ENCODE measurements at places on chromosomes 2 and 18.

DNA sequence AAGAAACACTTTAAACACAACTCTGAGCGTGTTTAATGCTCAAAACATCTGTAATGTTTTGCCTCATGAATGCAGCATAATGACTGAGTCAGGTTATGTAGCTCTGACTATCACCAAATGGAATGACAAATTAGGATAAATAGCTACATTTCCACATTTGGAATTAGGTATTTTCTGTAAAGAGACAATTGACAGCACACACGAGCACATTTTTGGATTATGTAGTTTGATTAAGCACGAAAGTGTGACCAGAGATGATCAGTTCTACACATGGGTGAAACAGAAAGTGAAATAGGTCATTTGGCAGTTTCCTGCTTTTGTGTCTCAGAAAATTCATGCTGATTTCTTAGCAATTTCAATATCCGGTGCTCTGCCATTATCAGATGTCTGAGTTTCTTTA lies 29.0 kb downstream of the LPIN1 start:
- DNase-seq = peak; percentile 70

- no peak for DNase-seq
Observed at GRCh38 chr2:42031281-42032223, 16.3 kb upstream of the PKDCC start.

DNA sequence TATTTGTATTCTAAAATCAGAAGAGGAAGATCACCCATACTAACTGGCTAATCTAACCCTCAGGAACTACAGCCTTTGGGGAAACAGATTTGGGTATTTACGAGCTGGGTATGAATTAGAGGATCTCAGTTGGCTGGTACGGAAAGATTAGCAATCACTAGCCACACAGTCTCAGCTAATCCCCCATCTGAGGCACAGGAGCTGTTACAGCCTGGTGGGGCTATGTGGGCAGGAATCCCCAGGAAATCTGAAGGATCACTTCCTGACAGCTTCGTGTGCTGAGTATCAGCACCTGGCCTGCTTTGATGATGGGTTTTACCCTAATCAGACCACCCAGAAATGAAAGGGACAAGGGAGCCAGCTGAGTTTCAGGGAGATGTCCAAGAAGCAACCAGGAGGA lies 206.3 kb downstream of the AFF3 start:
- no peak for DNase-seq

- peak; percentile 33 for DNase-seq
Observed at GRCh38 chr2:157150747-157151146, 106.8 kb upstream of the GALNT5 start.

- no peak for DNase-seq
Observed at GRCh38 chr2:121429119-121429903, 101.4 kb upstream of the RNU4ATAC start.

DNA sequence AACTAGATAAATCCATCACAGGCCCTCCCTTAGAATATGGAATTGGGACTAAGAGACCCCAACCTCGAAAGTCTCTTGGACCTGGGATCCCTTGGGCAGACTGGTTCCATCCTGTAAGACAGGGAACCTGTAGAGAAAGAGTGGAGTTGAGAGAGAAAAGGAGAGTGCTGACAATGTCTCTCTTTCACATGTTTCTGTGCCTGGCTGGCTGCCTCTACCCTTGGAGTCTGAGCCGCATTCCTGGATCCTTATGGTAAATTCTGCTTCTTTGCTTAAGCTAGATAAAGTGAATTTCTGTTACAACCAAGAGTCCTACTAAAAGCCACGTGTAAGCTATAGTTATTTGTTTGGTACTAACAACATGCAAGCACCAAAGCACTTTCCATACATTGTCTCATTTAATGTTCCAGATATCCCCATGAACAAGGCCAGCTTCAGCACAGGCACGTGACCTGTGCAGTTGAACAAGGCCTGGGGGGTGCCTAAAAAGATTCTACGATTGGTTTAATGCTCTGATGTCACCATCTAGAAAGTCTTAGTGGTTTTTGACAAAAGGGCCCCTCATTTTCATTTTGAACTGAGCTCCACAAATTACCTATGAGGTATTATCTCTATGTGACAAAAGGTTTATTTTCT lies 2.1 kb upstream of the PUM2 start:
- DNase-seq = no peak

DNA sequence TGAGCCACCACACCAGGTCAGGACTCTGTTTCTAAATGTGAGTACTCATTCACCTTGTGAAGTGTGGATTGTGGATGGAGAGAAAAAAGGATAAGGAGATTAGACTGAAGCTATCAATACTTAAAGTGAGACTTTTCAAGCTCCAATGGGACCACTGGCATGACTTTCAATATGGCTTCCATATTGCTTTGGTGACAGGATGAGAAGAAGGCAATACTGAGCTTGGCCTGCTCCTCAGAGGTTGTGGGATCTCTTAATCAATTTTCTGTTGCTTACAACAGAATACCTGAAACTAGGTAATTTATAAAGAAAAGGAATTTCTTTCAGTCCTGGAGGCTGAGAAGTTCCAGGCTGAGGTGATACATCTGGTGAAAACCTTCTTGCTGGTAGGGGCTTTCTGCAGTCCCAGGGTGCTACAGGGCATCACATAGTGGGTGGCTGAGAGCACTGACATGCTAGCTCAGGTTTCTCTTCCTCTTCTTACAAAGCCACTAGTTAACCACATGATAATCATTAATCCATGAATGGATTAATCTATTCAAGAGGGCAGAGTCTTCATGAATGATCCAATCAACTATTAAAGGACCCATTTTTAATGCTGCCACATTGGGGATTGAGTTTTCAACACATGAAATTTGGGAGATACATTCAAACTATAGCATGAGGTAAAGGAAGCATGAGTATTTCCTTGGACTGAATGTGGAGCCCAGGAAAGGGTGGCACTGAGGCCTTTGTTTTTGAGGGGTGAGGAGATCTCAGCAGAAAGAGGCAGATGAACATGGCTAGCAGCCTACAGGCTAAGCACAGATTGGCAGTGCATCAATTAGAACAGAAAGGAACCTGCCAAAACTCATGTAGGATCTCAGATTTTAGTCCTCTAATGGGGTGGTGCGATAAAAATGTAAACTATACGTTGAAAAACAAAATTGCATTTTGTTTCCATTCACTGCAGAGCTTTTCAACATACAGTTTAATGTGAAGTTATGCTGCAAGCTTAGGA lies 274.5 kb downstream of the PIK3C3 start:
- DNase-seq = peak; percentile 2

DNA sequence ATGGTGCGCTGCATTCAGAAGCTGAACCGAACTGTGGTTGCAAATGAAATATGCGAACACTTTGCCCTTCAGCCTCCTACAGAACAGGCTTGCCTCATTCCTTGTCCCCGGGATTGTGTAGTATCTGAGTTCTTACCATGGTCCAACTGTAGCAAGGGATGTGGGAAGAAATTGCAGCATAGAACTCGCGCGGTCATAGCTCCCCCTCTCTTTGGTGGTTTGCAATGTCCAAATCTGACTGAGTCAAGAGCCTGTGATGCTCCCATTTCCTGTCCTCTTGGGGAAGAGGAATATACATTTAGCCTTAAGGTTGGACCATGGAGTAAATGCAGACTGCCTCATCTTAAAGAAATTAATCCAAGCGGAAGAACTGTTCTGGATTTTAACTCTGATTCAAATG lies 291.4 kb downstream of the THSD7B start:
- DNase-seq = no peak

DNA sequence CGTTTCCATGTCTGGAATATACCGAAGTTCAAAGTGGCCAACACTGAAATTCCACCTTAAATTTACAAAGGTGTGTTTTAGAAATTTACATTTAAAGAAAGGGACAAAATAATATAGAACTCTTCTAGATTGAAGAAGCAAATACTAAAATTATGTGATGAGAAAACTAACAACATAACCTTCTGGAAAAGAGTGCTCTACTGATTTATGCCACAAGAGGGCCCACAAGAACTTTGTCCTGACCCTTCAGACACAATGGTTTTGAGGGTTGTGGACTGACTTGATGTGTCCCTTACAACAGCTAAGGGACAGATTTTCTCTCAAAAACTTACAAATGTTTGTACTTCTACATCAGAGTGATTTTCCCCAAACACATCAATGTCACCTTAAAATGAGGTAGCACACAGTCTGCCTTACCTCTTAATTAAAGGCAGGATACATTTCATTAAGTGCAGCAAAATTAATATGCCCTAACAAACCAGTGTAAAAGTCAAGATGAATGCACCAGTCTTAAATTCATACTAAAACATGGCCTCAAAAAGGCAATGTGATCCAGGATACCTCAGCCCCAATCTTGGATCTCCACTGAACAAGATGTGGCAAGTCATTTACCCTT lies 36.2 kb downstream of the EIF2AK3 start:
- DNase-seq = peak; percentile 34

DNA sequence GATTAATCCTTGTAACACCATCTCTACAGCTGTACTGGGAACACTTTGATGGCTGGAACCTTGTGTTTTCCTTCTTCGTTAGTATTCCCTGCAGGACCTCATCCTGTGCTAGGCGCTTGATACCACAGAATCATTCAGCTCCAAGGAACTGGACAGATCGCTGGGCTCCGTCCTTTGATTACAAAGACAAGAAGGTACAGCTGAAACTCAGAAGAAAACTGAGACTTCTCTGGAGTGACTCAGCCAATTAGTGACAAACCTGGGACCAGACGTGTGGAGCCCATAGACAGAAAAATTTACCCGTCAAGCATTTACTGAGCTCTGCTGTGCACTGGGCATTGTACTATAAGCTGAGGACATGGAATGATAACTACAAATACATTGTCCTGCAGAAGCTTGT lies 67.3 kb downstream of the NCKAP5 start:
- no peak for DNase-seq

- DNase-seq = no peak
Observed at GRCh38 chr18:41887100-41887499, 67.9 kb upstream of the PIK3C3 start.

GRCh38 chr2:239157771-239158170 lies 243.0 kb downstream of the HDAC4 start:
- DNase-seq = no peak

- no peak for DNase-seq
Observed at GRCh38 chr2:149703281-149703680, 115.7 kb upstream of the MMADHC start.

- no peak for DNase-seq
Observed at GRCh38 chr2:19714926-19715325, 186.9 kb downstream of the TTC32 start.

DNA sequence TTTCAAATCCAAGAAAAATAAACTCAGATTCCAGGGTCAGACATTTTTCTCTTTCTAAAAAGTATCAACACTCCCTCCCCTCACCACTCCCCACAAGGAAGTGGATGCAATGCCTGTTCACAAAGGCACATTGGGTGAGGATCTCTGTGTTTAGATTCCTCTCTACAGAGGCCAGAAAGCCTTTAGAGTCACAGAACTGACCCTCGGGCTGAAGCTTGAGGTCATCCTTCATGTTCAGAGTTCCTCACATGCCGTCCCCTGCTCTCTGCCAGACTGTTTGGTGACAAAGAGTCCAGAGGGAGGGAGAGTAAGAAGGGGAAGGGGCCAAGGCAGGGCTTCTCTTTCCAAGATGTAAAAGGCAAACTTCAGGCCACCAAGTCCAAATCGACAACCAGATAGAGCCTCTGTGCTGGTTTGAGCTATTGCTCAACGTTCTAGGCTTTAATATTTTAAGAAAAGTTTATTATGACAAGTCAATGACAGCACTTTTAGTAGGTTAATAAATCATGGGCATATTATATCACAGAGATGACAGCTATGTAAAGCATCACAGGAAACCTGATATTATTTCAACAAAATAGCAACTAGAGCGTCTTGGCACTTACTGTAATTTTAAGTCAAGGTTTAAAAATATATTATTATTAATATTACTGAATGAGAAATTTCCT lies 269.4 kb downstream of the ETAA1 start:
- DNase-seq = no peak

GRCh38 chr2:3108105-3108504 lies 269.5 kb downstream of the EIPR1 start:
- no peak for DNase-seq

DNA sequence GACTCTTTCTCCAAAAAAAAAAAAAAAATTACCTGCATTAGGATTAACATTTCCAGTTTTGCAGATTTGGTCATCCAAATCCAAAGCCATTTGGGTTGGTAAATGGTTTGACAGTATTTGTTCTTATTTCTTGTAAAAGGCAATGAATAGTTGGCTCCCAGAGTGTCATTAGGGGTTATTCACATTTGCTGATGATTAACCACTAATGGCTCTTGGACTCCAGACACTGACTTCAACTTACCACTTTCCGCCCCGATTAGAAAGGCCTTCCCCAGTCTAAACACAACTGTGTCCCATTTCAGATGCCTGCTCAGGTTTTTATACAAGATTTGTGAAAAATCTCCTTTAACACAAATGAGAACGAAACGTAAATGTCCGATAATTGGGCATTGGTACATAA lies 9.6 kb upstream of the TGIF1 start:
- DNase-seq = no peak

DNA sequence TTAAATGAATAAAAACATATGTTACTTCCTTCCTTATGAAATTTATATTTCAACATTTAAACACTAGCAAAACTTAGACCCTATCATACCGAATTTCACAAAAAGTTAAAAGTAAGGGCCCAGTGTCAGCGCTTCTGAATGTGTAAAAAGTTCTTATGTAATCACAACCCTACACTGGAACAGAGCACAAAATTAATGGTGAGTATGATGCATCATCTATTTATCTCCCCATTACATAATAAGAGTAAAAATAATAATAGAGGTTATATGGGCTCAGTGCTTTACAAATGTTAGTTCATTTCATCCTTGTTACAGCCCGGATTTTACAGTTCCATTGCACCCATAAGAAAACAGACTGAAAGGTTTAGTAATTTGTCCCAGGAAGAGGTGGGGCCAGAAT lies 144.9 kb upstream of the POU3F3 start:
- no peak for DNase-seq

GRCh38 chr2:182924306-182924705 lies 57.9 kb upstream of the FRZB start:
- no peak for DNase-seq

DNA sequence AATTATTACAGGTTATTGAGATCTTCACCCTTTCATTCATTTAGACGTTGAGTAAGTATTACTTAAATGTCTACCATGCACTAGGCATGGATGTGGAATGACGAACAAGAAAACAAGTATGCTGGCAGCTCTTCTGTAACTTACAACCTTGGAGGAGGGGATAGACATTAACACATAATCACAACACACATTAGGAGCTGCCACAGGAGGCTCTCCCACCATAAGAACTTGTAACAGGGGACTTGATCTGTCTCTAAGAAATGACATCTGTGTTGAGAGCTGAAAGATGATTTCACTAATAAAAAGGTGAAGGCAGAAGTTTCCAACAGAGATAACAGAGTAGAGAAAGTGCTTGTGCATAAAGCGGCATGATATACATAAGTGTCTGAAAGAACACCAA lies 384.7 kb upstream of the ZEB2 start:
- no peak for DNase-seq

DNA sequence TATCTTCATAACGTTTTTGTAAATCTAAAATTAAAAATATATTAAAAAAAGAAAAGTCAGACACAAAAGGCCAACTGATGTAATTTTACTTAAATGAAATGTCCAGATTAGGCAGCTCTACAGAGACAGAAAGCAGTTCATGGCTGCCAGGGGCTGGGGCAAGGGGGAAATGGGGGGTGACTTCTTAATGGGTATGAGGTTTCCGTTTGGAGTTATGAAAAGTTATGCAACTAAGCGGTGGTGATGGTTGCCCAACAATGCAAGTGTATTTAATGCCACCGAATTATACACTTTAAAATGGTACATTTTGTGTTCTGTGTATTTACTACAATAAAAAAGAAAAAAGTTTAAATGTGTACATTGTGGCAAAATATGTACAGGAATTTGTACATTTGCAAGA lies 70.2 kb upstream of the TEX51 start:
- no peak for DNase-seq

- DNase-seq = no peak
Observed at GRCh38 chr18:73913505-73913904, 234.1 kb downstream of the FBXO15 start.
